ENCODE measurements at places on chromosomes 12 and 14.

- no peak for DNase-seq
Observed at GRCh38 chr14:91143862-91144261, 30.0 kb downstream of the DGLUCY start.

- no peak for DNase-seq
Observed at GRCh38 chr12:67669217-67669933, 20.8 kb downstream of the DYRK2 start.

DNA sequence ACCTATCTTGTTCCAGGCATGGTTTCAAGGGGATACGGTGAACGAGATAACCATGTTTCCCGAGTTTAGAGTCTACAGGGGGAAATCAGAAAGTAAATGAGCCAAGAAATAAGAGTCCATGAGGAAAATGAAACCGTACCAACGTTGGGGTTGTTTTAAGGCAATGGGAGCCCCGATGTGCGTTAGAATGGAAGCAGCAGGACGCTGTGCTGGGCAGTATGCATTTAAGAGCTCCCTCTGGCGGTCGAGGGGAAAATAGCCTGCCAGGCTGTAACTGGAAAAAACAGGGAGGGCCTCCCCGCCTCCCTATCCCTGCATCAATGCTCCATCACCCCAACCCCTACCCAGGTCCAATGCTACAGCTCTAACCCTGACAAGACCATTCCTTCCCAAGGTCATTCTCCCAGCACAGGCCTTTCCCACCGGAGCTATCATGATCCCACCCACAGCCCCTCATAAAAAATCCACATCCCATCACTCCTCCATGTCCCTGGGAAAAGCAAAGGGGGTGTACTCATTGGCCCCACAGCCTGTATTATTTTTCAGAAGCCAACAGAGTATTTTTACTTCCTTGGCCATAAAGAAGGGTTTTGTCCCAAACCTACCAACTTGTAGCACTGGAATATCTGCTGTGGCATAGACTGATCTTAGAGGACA is 226.3 kb upstream of the NOS1 start:
- DNase-seq: peak; percentile 59

DNA sequence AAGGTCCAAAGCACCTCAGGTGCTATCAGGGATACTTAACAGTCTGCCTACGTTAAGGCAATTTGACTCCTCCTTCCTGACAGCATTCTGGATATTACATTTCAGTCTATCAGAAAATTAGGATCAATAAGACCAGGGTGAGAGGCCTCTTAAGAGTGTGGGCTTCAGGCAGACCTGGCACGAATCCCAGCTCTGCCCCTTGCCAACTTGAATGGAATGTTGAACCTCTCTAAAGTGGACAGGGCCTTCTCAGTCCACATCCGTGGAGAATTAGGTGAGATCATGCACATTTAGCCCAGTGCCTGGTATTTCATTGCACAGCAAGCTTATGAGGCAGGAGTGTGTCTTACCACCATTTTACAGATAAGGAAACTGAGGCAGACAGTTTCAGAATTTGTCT is 25.9 kb downstream of the DCAF4 start:
- no peak for DNase-seq

DNA sequence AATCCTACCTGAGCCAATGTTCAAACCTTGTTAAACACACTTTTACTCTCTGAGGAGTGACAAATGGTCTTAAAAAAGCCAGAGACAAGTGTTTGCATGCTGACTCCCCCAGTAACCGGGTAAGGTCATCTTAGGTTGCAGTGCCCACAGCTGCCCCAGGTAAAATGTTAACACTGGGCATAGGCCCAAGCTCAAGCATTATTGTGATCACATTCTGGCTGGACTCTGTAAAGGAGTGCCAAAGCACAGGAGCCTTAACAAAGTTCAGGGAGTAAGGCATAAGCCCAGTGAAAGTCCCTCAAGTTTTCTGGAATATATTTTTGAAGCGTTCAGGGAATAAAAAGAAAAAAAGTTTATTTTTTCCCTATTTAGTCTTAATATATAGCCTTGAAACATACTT is 8.6 kb downstream of the EDDM3A start:
- no peak for DNase-seq

DNA sequence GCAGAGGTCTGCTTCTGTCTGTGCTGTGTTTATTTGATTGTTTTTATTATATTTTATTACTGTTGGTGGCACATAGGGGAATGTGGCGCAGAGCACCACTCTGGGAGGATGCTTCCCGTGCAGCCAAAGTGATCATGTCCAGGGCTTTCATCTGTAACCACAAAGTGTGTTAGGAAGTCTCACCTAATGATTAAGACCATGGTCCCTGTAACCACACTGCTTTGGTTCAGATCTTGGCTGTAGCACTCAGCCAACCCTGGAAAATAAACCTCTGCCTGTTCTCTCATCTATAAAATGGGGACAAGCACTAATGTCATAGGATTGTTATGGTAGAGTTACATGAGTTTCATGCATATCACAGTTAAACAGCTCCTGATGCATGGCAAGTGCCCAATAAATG is 1.9 kb downstream of the RESF1 start:
- no peak for DNase-seq

- no peak for DNase-seq
Observed at GRCh38 chr12:39239490-39240486, 203.1 kb downstream of the KIF21A start.

GRCh38 chr14:101781240-101782061 is 19.9 kb downstream of the PPP2R5C start:
- DNase-seq: no peak

DNA sequence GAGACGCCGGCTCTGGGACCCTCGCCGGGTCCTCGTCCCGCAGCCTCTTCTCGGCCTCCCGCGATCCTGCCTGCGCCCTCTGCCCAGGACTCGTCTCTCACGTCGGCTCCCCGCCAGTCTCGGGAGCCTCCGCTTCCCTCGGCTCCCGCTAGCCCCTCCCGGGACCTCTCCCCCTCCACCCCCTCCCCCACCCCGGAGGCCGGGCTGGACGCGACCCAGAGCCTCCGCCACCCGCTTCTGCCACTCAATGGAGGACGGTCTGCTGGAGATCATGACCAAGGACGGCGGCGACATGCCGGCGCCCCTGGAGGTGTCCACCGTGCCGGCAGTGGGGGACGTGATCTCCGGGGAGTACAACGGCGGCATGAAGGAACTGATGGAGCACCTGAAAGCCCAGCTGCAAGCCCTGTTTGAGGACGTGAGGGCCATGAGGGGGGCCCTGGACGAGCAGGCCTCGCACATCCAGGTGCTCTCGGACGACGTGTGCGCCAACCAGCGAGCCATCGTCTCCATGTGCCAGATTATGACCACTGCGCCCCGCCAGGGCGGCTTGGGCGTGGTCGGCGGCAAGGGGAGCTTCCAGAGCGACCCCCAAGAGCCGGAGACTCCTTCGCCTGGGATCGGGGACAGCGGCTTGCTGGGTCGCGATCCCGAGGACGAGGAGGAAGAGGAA is 568 bp downstream of the CCDC184 start:
- DNase-seq: no peak

DNA sequence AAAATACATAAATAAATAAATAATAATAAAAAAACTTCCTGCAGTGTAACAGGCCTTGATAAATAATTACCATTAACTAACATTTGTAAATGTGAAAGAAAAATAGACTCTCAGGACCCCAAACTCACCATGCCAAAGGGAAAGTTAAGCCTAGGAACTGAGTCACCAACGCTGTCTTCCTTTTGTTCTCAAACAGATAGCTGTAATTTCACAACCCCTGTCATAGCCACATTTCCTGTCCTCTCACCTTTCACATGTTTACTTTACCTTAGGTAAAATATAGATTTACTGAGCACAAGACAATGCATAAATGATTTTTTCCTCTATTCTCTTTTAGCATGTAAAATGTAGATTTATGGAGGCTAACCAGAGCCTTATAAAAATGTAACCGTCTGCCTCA is 35.9 kb upstream of the CHST11 start:
- no peak for DNase-seq

GRCh38 chr14:30389134-30389876 is 169.7 kb upstream of the G2E3 start:
- DNase-seq: no peak

DNA sequence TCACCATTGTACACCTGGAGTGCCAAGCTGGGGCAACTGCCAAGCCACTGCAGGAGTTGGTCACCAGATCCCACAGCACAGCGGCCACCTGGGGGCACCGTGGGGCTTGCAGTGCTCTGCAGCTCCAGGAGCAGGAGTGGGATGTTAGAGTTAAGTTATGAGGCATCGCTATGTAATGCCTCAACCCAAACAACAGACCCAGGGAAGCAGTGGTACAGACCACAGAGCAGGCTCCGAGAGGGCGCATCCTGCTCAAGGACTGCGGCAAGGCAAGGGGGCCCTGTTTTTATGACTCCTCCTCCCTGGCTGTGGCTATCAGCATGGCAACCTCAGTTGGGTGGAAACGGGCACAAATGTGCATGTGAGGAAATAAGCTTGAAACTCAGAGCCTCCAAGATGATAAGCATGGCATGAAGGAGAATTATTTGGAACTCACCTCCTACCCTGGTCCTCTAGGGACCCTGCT is 63.1 kb downstream of the ARL6IP4 start:
- peak; percentile 50 for DNase-seq

DNA sequence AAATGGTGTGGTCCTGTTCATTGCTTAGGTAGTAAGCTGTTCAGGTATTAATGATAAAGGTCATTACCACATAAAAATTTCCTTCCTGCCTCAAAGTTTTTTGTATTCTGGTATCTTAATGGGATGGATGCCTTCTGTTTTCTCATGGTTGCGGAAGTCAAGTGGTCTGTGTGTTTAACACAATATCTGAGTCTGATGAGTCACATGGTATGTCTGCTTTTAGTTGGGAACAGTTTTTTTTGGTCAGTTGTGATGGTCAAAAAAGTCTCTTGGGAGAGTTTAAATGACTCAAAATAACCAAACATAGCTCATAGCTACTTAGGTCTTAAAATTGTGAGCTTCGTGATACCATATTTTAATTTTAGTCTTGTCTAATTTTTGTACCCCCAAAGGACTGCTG is 40.7 kb downstream of the STK38L start:
- no peak for DNase-seq

DNA sequence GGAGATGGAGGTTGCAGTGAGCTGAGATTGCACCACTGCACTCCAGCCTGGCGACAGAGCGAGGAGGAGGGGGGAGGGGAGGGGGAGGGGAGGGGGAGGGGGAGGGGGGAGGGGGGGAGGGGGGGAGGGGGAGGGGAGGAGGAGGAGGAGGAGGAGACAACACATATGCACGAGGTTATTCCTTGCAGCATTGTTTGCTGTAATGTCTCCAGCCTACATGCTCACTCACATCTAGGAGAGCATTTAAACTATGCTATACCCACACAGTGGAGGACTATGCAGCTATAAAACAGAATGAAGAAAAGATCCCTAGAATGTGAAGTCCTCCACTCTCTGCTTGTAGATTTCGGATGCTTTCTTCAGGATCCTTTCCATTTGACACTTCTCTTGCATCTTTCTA is 3.5 kb upstream of the HIGD1C start:
- no peak for DNase-seq

DNA sequence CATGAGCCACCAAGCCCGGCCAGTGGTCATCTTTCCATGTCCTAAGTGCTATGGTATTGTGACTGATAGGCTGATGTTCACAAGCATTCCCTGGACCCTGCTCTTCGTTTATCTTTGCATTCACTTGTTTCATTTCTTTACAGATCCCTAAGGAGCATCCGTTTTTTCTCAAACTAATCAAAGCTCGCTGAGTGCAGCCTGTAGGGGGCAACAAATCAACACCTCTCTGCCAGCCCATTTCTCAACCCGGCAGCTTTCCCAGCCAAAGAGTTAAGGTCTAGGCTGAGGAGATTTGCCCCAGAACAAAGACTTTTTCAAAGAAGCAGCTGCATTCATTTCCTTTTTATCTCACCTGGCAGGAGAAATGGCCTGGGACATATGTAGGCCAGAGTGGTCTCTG is 12.1 kb downstream of the SIRT4 start:
- no peak for DNase-seq

DNA sequence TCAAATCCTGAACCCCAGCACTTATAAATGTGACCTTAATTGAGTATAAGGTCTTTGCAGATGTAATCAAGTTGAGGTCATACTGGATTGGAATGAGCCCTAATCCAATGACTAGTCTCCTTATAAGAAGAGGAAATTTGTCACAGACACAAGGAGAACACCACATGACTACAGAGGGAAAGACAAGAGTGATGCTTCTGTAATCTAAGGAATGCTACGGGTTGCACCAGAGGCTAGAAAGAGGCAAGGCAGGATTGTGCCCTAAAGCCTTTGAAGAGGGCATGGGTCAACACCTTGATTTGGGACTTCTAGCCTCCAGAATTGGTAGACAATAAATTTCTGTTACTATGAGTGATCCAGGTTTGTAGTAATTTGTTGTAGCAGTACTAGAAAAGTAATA is 135.0 kb downstream of the FOXG1 start:
- no peak for DNase-seq

GRCh38 chr12:48640428-48640827 is 41.6 kb downstream of the KANSL2 start:
- no peak for DNase-seq

DNA sequence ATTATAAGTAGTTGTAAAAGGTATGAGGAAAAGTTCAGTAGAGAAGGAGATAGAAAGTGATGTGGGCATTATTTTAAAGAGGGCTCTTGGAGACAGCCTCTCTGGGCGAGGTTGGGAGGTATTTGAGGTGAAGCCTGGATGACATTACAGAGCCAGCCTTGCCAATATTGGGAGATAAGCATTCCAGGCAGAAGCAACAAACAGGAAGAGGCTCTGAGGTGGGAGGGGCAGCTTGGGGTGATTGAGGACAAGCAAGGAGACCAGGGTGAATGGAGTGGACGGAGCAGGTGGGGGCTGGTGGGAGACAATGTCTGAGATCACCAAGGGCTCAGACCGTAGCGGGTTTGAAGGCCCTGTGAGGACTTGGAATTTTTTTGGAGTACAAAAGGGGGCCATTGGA is 87.3 kb downstream of the DYRK2 start:
- DNase-seq: no peak

- DNase-seq: no peak
Observed at GRCh38 chr12:74985293-74985985, 224.2 kb downstream of the KCNC2 start.

DNA sequence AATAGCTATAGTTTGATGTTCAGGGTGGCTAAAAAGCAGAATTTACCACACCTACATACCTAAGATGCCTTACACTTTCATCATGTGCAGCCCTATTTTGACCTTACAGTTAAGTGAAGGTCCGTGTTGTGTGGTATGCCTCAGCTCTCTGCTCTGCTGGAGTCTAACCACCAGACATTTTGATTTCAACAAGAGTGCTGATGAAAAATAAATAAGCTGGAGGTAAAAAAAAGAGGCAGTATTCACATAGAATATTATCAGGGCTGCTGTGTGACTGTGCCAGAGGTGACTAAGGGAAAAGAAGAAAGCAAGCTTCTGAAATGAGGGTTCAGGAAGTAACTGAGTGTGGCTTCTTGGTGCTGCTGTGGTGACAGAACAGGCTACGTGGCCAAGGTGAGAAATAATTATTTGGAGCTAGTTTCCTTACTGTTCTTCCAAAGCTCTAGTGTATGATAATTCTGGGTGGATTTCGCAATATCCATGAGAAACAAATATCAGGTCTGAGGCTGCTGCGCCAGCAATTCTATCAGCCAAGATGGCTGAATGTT is 188.8 kb downstream of the STXBP6 start:
- DNase-seq: no peak

- no peak for DNase-seq
Observed at GRCh38 chr14:105059035-105059924, 6.0 kb downstream of the GPR132 start.

GRCh38 chr14:21070083-21070609 is at the start of gene ARHGEF40:
Gene ARHGEF40, plus strand, starts transcription at chr14:21070304. Its CDS starts 93 bp downstream, at chr14:21070397.
- peak; percentile 35 for DNase-seq

All from NCI-H1105 (cell line).